ENCODE measurements at places on chromosomes 4 and X. TPM values are rescaled to one million over a fixed set of nuclear protein-coding genes. Genes with fewer than 3 reads are reported as not detected.

PAGE1 gene
- total RNA-seq = not detected

- H3K4me3 ChIP-seq = no peak overlapping the region
- no peak for DNase-seq
- H3K36me3 ChIP-seq = peaks cover 26% of the 10 kb centered on the region
- H3K27me3 ChIP-seq = no peaks in the 10 kb centered on the region
These were observed 149.3 kb downstream of the PDE5A start for GRCh38 chr4:119479180-119479808.

PKD2 gene
- 4.9 TPM for total RNA-seq

CYLC1 gene
- total RNA-seq = not detected

GRCh38 chr4:99723612-99724011 lies 66.0 kb upstream of the C4orf54 start:
- no peak overlapping the region for H3K4me3 ChIP-seq
- no peaks in the 10 kb centered on the region for H3K27me3 ChIP-seq
- H3K27ac ChIP-seq = no peak overlapping the region
- H3K4me1 ChIP-seq = no peaks in the 10 kb centered on the region

C4orf50 gene
- total RNA-seq = not detected

DNA sequence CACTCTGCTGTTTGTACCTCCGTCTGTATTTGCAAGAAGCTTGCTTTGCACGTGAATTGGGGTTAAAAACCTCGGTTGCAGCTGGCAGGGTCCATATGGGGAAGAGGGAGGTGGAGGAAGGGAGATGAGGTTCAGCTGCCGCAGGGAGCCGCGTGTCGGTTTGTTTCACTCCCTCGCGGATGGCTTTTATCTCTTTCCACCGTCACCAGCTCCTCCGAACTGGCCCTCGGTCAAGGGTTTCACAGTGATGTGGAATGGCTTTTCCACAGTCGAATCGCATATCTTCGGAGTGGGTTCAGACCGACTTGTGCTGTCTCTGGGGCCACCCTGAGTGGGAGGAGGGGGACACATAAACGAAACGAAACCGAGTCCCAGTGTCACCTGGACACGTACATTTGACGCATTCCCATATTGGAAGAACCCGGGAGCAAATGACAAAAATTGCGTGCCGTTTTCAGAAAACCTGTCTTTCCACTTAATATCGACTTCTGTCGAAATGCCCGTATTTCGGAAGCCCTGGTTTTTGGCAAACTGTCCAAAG lies 929 bp downstream of the ZBTB33 start:
- H3K36me3 ChIP-seq = peaks cover 3% of the 10 kb centered on the region
- peaks cover 10% of the 10 kb centered on the region for H3K4me1 ChIP-seq
- peak overlapping the region; percentile 96 for H3K27ac ChIP-seq
- peak overlapping the region; percentile 79 for H3K4me3 ChIP-seq
- no peak for DNase-seq

ASMT gene
- not detected for total RNA-seq

SHROOM2 gene
- not detected for total RNA-seq

GRCh38 chr4:112889199-112889598 lies 160.3 kb upstream of the ANK2 start:
- no peaks in the 10 kb centered on the region for H3K36me3 ChIP-seq
- no peaks in the 10 kb centered on the region for H3K27me3 ChIP-seq
- H3K27ac ChIP-seq = no peak overlapping the region
- H3K4me1 ChIP-seq = no peaks in the 10 kb centered on the region
- H3K4me3 ChIP-seq = no peak overlapping the region

GRCh38 chr4:52904421-52904820 lies 42.3 kb downstream of the RASL11B start:
- no peaks in the 10 kb centered on the region for H3K27me3 ChIP-seq
- H3K36me3 ChIP-seq = no peaks in the 10 kb centered on the region
- H3K4me3 ChIP-seq = no peak overlapping the region
- no peak for DNase-seq
- no peak overlapping the region for H3K27ac ChIP-seq

GRCh38 chr4:54082168-54082567 lies 17.8 kb upstream of the CHIC2 start:
- no peaks in the 10 kb centered on the region for H3K27me3 ChIP-seq
- no peaks in the 10 kb centered on the region for H3K36me3 ChIP-seq
- no peak overlapping the region for H3K4me3 ChIP-seq
- DNase-seq = no peak
- H3K4me1 ChIP-seq = no peaks in the 10 kb centered on the region

CT45A8 gene
- total RNA-seq = not detected

ADGRG4 gene
- total RNA-seq = not detected

HPGDS gene
- total RNA-seq = not detected

GRCh38 chrX:95889279-95889678 lies 795.4 kb upstream of the DIAPH2 start:
- H3K27me3 ChIP-seq = no peaks in the 10 kb centered on the region
- no peak overlapping the region for H3K4me3 ChIP-seq
- no peak overlapping the region for H3K27ac ChIP-seq
- no peaks in the 10 kb centered on the region for H3K36me3 ChIP-seq
- DNase-seq = no peak

DNA sequence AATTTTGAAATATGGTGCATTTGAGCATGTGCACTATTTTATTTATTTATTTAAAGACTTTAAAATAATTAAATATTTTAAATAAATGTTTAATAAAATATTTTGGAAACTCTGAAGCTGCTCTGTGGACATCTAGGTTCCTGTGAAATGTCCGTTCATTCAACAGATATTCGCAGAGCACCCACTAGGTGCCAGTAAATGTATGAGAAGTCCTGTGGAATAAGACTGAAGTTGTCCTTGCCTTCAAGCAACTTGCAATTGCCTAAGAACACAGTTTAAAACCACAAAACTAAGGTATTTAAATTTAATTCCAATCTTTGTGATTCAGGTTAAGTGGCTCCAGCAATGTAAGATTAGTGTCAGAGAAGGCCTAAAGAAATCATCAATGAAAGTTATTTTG lies 306.7 kb downstream of the GBA3 start:
- no peaks in the 10 kb centered on the region for H3K4me1 ChIP-seq
- no peaks in the 10 kb centered on the region for H3K36me3 ChIP-seq
- H3K27me3 ChIP-seq = no peaks in the 10 kb centered on the region
- no peak for DNase-seq

DNA sequence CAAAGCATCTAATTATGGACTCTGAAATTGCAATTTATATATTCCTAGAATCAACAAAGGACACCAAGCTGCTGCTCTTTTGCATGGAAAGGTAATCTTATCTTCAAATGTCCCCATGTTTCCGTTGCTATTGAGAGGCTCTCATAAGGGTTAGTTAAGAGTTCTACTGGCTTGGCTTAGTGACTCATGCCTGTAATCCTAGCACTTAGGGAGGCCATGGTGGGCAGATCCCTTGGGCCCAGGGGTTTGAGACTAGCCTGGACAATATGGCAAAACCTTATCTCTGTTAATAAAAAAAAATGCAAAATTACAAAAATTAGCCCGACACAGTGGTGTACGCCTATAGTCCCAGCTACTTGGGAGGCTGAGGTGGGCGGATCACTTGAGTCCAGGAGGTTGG lies 93.4 kb upstream of the RAPGEF2 start:
- H3K27ac ChIP-seq = no peak overlapping the region
- H3K4me1 ChIP-seq = no peaks in the 10 kb centered on the region
- no peak for DNase-seq
- H3K27me3 ChIP-seq = no peaks in the 10 kb centered on the region
- no peaks in the 10 kb centered on the region for H3K36me3 ChIP-seq
- no peak overlapping the region for H3K4me3 ChIP-seq

GRCh38 chr4:88467392-88467791 lies 10.5 kb downstream of the HERC5 start:
- peaks cover 31% of the 10 kb centered on the region for H3K36me3 ChIP-seq
- H3K27ac ChIP-seq = no peak overlapping the region
- H3K27me3 ChIP-seq = no peaks in the 10 kb centered on the region
- H3K4me3 ChIP-seq = no peak overlapping the region

DNA sequence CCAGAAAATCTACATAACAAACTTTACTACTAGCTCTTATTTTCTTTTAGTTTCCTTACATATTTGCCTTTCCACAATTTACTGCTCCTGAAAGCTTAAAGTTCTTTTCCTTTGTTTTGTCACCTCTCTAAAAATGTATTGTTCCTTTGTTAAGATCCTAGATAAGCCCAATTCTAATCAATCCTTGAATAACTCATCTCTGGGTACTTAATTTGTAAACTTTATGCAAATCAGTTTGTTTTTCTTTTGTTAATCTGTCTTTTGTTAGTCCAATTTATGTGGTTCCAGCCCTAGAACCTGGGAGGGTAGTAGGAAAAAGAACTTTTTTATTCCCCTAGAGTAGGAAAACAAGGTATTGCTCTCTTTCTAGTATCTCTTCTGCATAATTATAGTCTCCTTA lies 444.7 kb downstream of the PCDH10 start:
- no peak overlapping the region for H3K4me3 ChIP-seq
- DNase-seq = no peak
- H3K27me3 ChIP-seq = no peaks in the 10 kb centered on the region
- H3K4me1 ChIP-seq = no peaks in the 10 kb centered on the region
- H3K27ac ChIP-seq = no peak overlapping the region
- H3K36me3 ChIP-seq = no peaks in the 10 kb centered on the region

GRCh38 chrX:23908219-23909004 lies 606 bp downstream of the CXorf58 start:
- peak overlapping the region; percentile 88 for H3K27ac ChIP-seq
- no peaks in the 10 kb centered on the region for H3K27me3 ChIP-seq
- no peak for DNase-seq
- peak overlapping the region; percentile 38 for H3K4me3 ChIP-seq

ANK2 gene
- 2.0 TPM for total RNA-seq
